ENCODE measurements at places on chromosomes 6 and 20. TPM values are rescaled to one million over a fixed set of nuclear protein-coding genes. Genes with fewer than 3 reads are reported as not detected.

Gene IL17A
- total RNA-seq = not detected

Gene SYCP2L
- not detected for total RNA-seq

Gene PSORS1C1
- total RNA-seq = 1.00 TPM

Gene C6orf118
- not detected for total RNA-seq

Gene CPNE5
- under 0.01 TPM for total RNA-seq

Gene INSM1
- not detected for total RNA-seq

Gene RNF182
- 1.8 TPM for total RNA-seq

Gene TOX2
- total RNA-seq = 1.6 TPM

Gene CRIP3
- total RNA-seq = not detected

Gene BPI
- total RNA-seq = not detected

Gene EPPIN
- not detected for total RNA-seq

Gene ZNF334
- 4.8 TPM for total RNA-seq

Gene PPP1R14C
- 1.9 TPM for total RNA-seq

Gene GRM4
- total RNA-seq = under 0.01 TPM

Gene GJA10
- total RNA-seq = not detected

Gene PDE7B
- total RNA-seq = 2.5 TPM

Gene CYP39A1
- total RNA-seq = 0.44 TPM

Gene LPIN3
- total RNA-seq = 5.5 TPM

Gene MYMX
- not detected for total RNA-seq

Gene SRMS
- not detected for total RNA-seq

Gene FAM83B
- 0.12 TPM for total RNA-seq

Data from uterine smooth muscle cell (primary cell).